ENCODE measurements at places on chromosomes 16 and 17.

GRCh38 chr16:53502331-53503269 lies at the start of gene AKTIP:
Gene AKTIP, minus strand, starts transcription at chr16:53503209. Its CDS starts 2,950 bp downstream, at chr16:53500259.
- DNase-seq, result peak; percentile 61

- DNase-seq, result no peak
Observed at GRCh38 chr16:1740234-1740633, 31.1 kb downstream of the NME3 start.

- DNase-seq, result no peak
Observed at GRCh38 chr16:4891097-4891885, 44.0 kb downstream of the UBN1 start.

- no peak for DNase-seq
Observed at GRCh38 chr17:306116-306515, 46.5 kb downstream of the RPH3AL start.

GRCh38 chr16:87929986-87930385 lies 6.3 kb downstream of the CA5A start:
- DNase-seq, result no peak

DNA sequence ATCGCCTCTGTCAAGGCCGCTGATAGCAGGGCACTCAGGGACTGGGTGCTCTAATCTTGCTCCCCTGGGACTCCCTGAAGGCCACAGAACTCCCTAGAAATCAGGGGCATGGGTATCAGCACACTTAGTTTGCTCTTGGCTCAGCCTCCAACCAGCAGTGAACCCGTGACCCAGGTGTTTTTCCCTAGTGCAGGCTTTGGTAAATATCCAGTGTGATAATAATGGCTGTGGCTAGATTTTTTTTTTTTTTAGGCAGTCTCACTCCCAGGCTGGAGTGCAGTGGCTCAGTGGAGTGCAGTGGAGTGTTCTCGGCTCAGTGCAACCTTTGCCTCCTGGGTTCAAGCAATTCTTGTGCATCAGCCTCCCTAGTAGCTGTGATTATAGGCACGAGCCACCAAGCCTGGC lies 10.3 kb downstream of the NUPR1 start:
- no peak for DNase-seq

DNA sequence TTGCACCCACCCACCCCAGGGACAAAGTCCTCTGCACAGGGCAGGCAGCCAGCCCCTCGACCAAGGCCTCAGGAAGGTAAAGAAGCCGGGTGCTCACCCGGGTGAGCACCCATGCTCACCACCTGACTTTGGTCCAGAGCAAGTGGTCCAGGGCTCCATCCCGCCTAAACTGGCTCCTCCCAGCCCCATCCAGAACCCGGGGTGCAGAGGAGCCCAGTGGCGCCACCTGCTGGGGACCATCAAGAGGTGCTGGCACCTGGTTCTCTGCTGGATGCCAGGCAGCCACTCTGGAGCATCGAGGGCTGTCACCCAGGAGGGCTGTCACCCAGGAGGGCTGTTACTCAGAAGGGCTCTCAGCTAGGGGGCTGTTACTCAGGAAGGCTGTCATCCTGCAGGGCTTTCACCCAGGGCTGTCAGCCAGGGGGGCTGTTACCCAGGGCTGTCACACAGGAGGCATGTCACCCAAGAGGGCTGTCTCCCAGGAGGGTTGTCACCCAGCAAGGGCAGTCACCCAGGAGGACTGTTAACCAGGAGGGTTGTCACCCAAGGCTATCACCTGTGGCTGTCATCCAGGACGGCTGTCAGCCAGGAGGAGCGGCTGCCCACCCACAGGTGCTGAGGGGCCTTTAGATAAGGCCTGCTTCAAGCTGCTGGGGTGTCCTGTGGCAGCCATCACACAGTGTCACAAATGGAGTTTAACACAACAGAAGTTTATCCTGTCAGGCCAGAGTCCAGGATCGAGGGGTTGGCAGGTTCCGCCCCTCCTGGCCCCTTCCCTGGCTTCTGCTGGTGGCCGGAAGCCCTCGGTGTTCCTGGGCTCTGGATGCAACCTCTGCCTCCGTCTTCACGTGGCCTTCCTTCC lies 98.5 kb downstream of the TNFRSF13B start:
- DNase-seq, result peak; percentile 9
